ENCODE measurements at places on chromosomes 5 and 9.
A peak's percentile ranks its signal among the peaks of the same experiment; 100 is the strongest.

DNA sequence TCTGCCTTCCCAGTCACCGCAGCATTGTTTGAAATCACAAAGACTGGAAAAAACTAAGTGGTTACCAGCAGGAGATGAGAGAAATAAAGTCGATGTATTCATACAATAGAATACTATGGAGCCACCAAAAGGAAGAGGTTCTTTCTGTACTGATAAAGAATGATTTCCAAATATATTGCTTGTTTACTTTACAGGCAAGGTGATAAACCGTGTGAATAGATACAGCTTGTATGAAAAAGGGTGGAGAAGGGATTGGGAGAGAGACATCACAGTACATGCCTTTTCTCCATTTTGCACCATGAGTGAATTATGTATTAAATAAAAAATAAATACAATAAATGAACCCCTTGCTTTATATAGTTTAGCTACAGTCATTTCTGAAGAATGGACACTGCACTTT is 91.7 kb downstream of the RFK start:
- no peak for ATAC-seq

DNA sequence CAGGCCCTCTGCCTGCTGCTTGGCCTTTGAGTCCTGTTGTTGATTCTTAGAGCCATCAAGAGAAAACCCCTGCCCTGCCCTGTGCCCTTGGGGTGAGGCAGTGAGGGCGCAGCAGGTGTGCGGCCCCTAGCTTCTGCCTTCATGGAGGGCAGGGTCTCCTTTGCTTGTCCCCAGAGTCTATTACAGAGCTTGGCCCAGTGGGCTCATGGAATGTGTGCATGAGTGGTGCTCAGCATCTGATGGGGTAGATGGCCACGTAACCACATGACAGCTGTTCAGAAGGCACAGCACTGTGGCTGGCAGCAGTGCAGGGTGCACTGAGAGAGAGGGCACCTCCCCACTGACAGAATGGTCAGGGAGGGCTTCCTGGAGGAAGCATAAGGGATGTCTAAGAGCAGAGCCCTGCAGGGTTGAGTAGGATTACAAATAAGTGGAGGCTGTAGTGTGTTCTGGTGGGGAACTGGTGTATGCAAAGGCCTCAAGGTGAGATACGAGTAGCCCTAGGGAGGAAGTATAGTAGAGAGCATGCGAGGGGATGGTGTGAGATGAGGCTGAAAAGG is 70.8 kb downstream of the MACROH2A1 start:
- no peak for ATAC-seq

DNA sequence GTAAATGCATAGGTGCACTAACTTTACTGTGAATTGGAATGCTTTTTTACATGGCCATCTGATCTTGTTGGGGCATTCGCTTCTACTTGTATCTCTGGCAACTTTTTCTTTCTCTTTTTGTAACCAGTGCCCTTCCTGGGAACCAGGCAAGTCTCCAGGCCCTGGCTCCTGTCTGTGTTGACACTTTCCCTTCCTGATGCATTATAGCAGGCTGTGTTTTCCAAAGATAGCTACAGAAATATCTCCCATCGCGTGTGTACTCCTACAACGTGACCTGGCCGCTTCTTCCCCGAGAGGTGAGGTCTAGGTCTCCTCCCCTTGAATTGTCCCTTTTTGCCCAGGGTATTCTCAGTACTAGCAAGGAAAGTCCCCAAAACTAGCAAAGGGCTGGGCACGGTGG is 81.1 kb upstream of the SPIN1 start:
- ATAC-seq = no peak

- no peak for ATAC-seq
Observed at GRCh38 chr5:138022912-138023311, 10.0 kb downstream of the FAM13B start.

DNA sequence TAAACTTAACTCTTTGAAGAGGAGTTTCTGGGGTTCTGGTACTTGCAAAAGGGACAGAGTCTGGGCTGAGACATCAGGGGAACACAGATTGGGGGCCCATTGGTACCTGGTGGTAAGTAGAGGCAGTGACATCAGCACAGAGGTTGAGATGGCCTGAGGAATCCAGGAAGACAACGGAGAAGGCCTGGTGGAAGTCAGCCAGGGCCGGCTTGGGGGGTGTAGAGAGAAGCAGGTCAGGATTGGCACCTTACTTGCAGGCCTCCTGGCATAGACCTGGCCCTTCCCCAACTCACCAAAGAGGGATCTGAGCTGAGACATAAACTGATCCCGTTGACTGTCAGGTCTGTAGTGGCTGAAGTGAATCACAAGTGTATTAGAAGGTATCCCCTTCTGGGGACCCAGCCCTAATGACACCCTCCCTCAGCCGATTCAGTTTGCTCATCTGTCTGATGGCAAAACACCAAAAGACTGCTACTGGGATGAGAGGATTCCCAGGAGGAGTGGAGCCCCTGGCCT is 5.5 kb downstream of the NOL6 start:
- ATAC-seq = no peak

DNA sequence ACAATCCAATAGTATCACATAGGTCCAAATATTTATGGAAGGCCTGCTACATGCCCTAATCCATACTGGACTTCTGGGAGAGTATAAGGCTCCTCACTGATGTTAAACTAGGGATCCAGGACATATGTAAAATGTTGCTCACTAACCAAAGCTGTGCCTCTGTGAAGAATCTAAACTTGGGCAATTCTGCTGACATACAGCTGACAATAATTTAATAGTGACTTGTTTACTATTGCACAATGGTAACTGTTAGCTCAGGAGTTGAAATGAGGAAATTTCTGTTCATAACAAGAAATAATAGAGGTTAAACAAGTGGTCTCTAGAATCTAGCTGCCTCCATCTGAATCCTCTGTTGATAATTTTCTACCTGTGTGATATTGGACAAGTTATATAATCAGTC is 14.9 kb upstream of the CTXN3 start:
- ATAC-seq = no peak

DNA sequence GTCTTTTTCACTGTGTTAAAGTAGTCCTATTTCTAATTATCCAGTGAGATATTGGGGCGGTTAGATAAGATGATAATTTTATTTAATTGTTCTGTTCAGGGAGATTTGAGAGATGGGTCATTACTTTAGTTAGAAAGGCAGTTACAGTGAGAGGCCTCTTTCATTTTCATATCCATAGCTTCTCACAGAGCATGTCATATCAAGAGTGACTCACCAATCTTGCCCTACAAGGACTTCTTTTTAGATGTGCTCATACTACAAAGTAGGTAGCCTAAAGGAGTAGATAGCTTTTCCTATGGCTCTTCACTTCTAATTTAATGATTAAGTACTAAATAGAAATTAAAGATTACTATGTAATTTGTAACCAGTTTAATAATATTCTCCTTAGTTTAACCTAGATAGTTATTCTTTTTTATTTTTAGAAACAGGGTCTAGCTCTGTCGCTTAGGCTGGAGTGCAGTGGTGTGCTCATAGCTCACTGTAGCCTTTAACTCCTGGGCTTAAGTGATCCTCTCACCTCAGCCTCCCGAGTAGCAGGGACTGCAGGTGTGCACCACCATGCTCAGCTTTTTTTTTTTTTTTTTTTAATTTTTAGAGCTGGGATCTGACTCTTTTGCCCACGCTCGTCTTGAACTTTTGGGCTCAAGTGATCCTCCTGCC is 71.0 kb downstream of the FER start:
- no peak for ATAC-seq

DNA sequence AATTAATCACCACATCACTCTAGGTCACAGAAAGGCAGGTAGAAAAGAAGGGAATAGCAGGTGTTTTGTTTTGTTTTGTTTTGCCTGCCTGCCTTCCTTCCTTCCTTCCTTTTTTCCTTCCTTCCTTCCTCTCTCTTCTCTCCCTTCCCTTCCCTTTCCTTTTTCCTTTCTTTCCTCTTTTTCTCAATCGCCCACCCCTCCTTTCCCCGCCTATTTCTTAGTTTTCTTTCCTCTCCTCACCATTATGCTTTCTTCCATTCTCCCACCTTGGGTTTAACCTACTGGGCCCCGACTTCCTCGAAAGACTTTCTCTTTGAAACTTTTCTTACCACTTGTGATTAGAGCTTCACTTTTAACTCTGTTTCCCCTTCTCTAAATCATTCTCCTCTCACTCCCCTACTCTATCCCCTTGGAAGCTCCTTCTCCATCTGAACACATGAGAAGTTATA is 231.3 kb upstream of the CD180 start:
- ATAC-seq = no peak

DNA sequence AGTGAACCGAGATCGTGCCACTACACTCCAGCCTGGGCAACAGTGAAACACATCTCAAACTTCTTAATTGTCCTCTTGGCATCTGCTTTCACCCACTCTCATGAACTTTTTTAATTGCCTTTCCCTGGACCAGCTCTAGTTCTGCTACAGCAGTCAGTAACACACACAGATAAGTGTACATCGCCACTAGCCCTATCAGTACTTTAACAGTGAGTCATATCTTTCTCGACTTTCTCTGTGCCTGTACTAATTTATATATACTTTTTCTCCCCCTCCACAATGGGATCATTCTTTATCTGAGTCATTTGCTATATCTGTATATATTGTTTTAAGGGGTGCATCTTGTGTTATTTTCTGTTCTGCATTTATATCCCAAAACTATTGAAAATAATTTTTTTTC is 6.7 kb downstream of the CDC37L1 start:
- no peak for ATAC-seq

DNA sequence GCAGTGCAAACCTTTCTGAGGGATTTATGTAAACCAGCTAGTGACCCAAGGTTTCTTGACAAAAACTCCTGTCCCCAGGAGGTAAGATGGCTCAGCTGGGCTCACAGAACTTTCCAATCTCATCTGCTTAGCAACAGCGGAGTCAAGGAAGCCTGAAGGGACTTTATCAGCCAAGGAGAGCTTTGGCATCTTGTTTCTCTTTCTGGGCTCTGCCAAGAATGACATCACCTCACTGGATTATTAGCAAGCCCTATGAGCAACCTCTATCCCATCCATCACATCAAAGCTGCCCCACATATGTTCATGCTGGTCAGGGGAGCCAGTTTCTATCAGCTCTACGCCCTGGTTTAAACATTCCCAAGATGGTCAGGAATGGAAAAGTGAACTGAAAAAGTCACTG is 461.3 kb downstream of the ENC1 start:
- no peak for ATAC-seq

GRCh38 chr5:132429463-132430440 is 60.2 kb downstream of the SLC22A5 start:
- ATAC-seq = no peak

DNA sequence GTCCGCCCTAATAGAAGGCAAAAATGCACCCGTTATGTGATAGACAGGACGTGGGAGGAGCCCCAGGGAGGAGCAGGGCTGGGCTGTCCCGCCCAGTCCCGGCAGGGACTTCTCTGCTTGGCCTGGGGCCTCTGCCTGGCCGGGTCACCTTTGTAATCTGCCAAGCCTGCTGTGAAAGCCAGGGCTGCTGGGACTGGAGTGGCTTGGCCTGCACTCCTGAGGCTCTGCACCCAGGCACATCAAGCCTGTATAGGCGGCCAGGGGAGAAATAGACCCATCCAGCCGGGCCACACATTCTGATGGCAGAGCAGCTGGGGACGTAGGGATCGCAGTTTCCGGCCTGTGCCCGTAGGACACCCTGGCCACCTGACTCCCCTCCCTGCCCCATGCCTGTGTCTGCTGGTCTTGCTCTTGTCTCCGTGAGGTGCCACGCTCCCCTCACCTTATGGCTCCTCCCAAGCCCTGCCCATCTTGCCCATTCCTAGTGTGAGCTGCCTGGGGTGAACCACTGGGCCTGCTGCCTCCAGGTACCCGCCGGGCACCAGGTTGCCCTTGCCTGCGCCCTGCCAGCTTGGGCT is 28.1 kb downstream of the DYNC2I2 start:
- peak; percentile 93 for ATAC-seq

DNA sequence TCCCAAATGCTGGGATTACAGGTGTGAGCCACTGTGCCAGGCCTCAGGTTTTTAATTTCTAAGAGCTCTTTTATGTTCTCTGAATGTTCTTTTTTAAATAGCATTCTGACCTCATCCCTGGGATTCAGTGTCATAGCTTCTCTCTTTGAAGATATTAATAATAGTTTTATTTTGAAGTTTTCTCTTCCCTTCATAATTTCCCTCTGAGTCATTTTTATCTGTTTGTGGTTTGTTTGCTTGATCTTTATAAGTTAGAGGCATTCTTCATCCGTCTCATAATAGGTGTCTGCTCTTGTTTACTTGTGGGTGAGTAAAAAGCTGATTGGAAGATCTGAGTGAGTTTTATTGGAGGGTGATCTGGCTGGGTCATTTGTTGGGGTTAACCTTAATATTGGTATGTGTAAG is 12.5 kb upstream of the MAMDC2 start:
- ATAC-seq = no peak

GRCh38 chr9:16030528-16031185 is 477.8 kb downstream of the CCDC171 start:
- ATAC-seq = no peak

- no peak for ATAC-seq
Observed at GRCh38 chr9:7489036-7489435, 310.5 kb downstream of the DMAC1 start.

- ATAC-seq = no peak
Observed at GRCh38 chr9:105861972-105862371, 167.6 kb downstream of the TMEM38B start.

DNA sequence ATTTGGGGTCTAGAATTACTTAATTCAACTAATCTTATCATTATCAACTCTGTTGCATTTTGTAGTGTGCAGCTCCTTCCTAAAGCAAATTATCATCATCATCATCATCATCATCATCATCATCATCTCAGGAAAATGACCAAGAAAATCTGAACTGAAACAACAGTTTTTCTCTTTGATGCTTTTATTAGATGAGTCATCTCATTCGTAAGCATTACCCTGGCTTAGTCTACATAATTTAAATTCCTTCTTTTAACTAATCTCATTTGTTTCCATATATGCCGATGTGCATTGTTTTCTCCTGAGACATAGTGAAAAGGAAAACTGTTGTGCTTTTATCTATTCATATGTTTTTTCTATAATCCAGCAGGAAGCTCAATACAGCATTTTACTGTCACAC is 173.0 kb upstream of the PDE4D start:
- no peak for ATAC-seq

- no peak for ATAC-seq
Observed at GRCh38 chr5:107099506-107099905, 571.2 kb downstream of the EFNA5 start.

DNA sequence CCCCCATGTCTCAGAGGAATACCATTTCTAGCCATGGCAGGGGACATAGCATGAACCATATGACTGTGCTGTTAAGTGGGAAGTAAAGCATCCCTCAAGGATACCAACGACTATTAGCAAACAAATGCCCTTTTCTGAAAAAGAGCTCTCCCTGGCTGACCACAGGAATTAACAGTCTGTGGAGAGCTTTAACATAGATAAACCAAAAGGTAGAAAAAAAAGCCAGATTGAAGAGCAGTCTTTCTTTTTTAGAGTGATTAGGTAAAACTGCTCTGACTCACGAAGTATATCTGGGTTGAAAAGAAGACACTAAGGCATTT is 532.7 kb upstream of the DMAC1 start:
- ATAC-seq = no peak

GRCh38 chr9:136010615-136011361 is 49.6 kb upstream of the UBAC1 start:
- ATAC-seq = peak; percentile 17

All from gastroesophageal sphincter (tissue), 4 donors.